ENCODE measurements at places on chromosomes 5 and 9.

- DNase-seq: no peak
Observed at GRCh38 chr9:114606597-114607207, 4.4 kb upstream of the TMEM268 start.

DNA sequence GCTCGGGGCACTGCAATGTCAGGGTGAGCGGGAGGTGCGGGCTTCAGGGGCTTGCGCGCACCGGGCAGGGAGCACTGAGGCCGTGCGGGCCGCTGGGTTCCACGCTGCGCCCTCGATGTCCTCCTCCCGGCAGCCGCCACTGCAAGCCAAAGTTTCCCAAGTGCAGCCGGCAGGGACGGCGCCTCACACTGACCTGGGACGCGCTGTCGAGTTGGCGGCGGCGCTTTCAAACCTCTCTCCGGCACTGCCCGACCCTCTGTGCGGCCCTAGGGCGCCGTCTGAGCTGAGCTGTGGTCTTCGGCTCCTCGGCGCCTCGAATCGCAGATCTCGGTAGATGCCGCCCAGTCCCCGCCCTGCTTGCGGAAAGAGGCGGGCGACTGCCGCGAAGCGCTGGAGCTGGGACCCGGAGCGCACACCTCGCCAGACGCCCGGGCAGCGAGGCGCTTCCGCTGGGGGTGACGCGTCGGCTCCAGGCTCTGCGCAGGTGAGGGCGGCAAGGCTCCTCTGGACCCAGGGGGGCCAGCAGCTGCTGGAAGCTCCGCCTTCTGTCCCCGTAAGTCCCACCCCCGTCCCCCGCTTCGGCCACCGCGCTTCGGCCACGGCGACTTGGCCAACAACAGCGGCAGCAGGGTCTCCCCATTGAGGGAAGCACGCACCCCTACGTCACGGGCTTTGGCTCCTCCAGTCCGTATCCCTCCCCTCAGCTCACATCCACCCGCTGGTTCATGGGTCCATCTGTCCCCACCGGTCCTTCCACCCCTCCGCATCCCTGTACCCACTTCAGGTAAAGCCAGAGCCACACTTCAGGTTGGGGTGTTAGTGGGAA, at the start of gene ANKRD34B:
Gene ANKRD34B, minus strand, starts transcription at position 320 of the 826 bp plus-strand sequence. CDS start 10,261 bp downstream, outside the sequence.
- no peak for DNase-seq

GRCh38 chr9:110078604-110079003, 129.4 kb downstream of the C9orf152 start:
- no peak for DNase-seq

- no peak for DNase-seq
Observed at GRCh38 chr5:26669523-26669922, 368.9 kb downstream of the CDH9 start.

DNA sequence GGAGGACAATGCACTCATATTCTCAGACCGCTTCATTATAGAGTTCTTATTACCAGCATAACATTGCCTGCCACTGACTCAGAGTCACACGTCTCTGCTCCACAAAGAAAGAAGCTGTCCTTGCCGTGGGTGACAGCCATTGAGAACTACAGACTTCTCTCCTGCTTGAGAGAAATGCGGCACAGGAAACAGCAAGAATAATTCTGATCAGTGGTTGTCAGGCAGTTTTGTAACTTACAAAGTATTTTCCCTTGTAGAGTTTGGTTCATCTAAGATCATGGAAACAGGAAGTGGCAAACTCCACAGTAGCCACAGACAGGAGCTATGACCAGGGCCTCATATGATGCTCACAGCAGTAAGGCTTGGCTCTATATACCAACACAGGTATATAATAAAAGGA, 47.0 kb downstream of the KCNV2 start:
- DNase-seq: no peak

DNA sequence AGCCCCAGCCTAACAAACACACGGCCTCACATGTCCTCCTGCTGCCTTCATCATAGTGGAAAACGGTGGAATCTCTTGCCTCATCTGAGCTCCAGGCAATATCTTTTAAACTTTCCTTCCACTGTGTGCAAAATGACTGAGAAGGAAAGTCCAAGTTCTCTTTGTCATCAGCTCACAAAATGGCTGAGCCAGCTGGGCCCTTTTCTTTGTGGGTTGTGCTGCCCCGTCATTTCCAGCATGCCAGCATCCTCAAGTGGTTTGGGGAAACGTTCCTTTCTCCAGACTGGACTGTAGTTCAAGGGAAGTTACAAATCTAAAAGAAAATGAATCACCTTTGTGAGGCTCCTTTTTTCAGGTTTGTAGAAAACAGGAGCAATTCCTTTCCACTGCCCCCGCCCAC, 171.1 kb upstream of the FSTL4 start:
- no peak for DNase-seq

DNA sequence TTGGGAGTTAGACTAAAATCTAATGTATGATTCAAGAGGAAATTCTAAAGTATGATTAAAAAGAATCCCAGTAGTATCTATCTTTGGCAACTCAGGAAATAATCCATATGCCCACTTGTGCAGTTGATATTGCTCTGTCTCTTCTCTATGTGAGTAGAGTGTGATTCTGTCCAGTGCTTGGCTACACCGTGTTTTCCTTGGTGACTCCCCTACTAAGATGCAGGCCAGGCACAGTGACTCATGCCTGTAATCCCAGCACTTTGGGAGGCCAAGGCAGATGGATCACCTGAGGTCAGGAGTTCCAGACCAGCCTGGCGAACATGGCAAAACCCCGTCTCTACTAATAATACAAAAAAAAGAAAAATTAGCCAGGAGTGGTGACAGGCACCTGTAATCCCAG, 495.4 kb downstream of the MAT2B start:
- DNase-seq: no peak

GRCh38 chr5:62077387-62077786, 228.6 kb upstream of the KIF2A start:
- DNase-seq: no peak

- no peak for DNase-seq
Observed at GRCh38 chr5:38197118-38197517, 61.2 kb upstream of the EGFLAM start.

- DNase-seq: no peak
Observed at GRCh38 chr9:75870450-75870849, 20.0 kb upstream of the PCSK5 start.

GRCh38 chr5:132237141-132237540, 9.5 kb upstream of the P4HA2 start:
- no peak for DNase-seq

DNA sequence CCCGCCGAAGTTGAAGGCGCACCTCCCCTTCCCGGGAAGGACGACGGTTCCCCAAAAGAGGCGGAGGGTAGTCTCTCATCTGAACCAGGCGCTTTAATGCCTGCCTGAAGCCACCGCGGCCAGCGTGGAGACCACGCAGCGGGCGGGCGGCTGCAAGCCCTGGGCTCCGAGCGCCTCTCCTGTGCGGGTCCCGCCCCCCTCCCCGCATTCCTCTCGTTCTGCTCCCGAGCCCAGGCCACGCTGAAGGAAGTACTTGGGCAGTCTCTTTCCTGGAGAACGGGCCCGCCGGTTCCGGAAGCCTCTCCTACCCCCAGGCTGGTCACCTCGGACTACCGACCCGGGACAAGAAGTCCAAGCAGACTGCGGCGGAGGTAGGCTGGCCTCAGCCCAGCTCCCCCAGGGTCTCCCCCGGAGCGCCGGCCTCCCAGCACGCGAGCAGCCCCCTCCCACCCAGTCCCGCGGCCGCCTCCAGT, 571 bp downstream of the PPIC start:
- DNase-seq: no peak

- DNase-seq: no peak
Observed at GRCh38 chr9:14574173-14574572, 119.1 kb downstream of the ZDHHC21 start.

GRCh38 chr9:14500705-14501104, 186.8 kb upstream of the NFIB start:
- no peak for DNase-seq

DNA sequence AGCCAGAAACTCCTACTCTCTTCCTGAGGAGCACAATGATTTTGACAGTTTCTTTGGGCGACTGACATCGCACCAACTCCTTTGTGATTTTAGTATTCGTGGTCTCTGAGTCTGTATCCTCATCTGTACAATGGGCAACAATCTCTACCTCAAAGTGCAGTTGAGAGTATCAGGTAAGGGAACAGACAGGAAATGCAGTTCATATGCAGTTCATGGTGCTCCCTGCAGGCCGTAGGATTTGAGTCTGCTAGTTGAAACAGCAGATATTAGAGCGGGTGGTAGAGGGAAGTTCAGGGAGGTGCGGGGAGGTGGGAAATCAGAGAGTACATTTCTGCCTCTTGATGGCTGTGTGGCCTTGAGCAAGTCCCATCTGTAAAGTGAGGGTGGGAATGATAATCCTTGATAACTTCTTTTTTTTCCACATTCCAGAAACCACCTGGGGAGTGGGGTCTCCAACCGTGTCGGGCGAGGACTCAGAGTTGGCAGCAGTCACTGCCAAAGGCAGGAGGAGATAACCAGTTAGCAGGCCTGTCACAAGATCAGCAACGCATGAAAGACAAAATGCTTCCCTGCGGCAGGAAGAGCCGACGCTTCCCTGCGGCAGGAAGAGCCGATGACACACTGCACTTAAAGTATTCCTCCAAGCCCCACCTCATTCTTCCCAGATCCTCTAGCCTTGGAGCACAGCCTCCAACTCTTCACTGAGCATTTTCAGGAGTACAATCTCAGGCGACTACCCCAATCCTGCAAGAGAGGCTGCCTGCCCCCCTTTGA, 6.0 kb upstream of the NEK6 start:
- DNase-seq: no peak

DNA sequence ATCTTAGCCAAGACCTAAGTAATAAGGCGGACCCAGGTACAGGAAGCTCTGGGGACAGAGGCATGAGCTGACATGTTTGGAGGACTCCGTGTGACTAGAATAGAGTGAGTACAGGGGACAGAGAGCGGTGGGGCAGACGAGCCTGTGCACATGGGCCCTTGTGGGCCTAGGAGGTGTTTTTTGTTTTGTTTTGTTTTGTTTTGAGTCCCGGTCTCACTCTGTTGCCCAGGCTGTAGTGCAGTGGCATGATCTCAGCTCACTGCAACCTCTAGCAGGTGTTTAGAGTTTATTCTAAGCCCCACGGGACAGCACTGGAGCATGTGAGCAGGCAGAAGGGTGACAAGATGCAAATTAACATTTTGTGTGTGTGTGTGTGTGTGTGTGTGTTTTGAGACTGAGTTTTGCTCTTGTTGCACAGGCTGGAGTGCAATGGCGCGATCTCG, 3.1 kb upstream of the EEIG1 start:
- no peak for DNase-seq

DNA sequence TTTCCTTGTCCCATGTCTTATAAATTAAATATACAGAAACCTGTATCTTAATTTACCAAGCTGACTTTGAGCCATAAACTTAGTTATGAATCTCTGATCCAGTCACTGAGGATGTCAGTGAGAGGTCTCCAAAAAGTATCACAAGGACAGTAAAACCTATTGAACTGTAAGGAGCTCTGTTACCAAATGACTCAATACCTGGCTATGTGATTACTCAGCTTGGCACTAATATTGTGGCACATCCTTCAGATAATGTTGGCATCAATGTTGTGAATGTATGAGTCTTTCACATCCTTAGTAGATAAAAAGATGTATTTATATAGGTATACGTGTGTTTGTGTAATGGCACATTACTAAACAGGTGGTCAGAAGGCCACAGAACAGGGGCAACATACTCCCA, 18.0 kb upstream of the CAPSL start:
- no peak for DNase-seq

GRCh38 chr5:38338455-38338854, 80.1 kb downstream of the EGFLAM start:
- no peak for DNase-seq

DNA sequence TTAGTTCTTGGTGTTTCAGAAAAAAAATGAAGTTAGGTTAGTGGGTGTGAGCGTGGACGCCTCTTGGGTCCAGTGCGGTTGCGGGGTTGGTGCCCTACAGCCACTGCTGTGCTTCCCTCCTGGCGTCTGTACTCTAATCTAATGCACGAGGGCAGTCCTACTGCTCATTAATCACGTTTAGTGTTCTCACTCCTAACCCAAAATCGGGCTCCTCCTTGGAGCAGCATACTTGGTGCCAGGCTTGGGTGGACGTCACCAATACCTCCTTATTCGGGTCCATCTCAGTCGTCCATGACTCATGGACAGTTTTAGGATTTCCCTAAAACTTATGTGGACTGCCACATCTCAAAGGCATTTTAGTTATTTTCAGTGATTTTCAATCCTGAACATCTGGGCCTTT, 41.6 kb downstream of the TRIO start:
- no peak for DNase-seq

- DNase-seq: no peak
Observed at GRCh38 chr5:170917113-170917512, 55.3 kb downstream of the RANBP17 start.

DNA sequence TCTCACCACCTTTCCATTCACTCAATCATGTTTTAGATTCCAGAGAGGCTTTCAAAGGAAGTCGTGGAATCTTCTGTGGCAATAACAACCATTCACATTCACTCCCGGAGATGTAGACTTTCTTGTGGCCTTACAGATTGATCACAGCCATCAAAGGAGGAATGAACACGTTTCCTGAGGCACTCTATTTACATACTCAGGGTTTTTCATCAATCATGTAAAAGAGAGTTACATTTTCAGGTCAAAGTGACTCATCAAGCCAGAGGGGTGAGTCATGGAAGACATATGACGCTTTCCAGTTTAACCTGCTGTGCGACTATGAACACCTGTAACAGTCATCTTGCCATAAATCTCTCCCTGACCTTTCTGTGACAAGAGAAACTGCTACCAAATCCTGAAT, 39.3 kb upstream of the RAD23B start:
- peak; percentile 9 for DNase-seq

DNA sequence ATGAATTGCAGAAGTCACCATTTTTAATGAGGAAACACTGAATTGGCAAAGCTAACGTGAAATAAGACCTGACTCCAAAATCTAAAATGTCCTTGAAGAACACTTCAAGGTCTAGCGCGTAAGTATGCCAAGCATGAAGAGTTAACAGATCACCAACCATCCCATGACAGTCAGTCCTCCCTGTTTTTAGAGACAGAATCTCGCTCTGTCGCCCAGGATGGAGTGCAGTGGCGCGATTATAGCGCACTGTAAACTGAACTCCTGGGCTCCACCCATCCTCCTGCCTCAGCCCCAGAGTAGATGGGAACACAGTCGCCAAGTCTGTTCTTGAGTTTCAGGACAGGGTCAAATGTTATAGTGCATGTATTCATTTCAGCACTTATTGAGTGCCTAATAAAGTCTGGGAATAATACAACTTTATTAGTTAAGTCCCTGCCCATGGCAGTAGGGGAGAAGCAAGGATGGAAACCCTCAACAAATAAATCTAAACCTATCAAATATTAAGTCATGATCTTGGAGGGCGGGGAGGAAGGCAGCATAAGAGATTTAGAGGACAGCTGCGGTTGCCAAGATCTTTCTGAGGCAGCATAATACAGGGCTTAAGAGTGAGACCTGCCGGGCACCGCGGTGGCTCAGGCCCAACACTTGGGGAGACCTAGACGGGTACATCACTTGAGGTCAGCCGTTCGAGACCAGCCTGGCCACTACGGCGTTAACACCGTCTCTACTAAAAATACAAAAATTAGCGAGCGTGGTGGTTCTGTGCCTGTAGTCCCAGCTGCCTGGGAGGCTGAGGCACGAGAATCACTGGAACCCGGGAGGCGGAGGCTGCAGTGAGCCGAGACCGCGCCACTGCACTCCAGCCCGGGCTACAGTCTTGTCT, 1.1 kb downstream of the ATPSCKMT start:
- no peak for DNase-seq
